ENCODE measurements at places on chromosomes 7 and 10.

GRCh38 chr7:145902123-145902522, 214.5 kb upstream of the CNTNAP2 start:
- no peak for DNase-seq

GRCh38 chr7:33558549-33559323, 346.6 kb upstream of the BMPER start:
- DNase-seq = no peak

GRCh38 chr7:129903935-129904334, 48.8 kb downstream of the UBE2H start:
- DNase-seq = no peak

- no peak for DNase-seq
These were observed 19.4 kb downstream of the PON3 start for GRCh38 chr7:95376632-95377400.

- DNase-seq = no peak
These were observed 50.5 kb downstream of the SPOCK2 start for GRCh38 chr10:72037811-72038210.

All from stimulated activated CD4-positive, alpha-beta T cell treated with anti-CD3 and anti-CD28 coated beads, Interleukin-4, amount 100 ng/mL, for 48 hours (primary cell).